NCI-H345 (cell line): ENCODE measurements at places on chromosomes 7 and 10.

DNA sequence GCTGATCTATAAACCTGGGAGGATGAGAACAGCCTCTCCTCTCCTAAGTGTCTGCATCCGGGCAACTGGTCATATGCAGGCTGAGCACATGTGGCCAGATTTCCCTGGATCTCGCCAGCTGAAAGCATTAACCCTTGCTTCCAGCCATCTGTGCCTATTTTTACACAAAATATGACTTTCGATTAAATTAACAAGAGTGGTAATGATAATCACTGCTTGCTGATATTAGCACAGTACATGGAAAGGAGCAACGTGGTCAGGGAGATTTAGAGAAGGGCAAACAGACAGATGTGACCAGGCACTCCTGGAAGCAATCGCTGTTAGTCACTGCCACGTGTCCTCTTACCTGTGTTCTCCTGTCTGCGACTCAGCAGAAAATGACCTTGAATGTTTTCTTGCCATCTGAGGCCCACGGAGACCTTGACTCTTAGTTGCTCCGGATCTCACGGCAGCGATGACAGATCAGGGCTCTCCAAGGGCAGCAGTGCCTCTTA, 59.5 kb upstream of the NPTX2 start:
- DNase-seq, result no peak

DNA sequence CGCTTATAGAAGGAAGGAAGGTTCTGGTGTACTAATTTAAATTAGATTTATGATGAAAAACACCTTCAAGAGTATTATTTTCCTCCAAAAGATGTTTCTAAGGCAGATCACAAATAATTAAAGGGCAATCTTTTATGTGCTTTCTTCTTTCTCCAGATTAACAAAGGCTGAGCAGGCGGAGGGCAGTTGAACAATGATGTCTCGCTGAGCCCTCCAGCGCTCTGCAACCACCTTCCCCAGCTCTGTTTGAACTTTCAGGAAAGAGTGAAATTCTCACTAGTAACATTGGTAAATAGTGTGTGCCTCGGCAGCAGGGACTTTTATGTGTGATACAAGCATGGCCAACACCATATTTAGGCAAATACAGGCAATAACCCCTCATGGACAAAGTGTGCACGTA, 379.1 kb upstream of the MKI67 start:
- no peak for DNase-seq

- no peak for DNase-seq
Measured at GRCh38 chr7:16929146-16929762, 47.5 kb upstream of the AGR3 start.

- no peak for DNase-seq
Measured at GRCh38 chr10:124436191-124436638, 13.6 kb downstream of the NKX1-2 start.

DNA sequence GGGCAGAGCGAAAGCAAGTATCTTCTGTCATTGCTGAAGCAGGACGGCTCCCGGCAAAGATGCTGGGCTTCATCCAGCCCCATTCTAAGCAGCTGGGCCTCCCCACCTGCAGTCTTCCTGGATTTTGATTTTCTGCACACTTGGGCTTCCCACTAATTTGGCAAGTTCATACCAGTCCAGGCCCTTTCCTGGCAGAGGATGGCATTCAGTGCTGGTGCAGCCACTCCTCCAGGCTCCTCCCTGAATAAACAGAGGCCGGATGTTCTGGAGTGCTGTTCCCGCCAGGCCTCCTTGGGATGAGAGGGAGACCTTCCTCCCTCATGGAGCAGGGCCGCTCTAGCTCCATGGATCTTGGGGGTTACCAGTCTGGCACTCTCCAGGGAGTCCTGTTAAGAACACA, 3.4 kb downstream of the BAG3 start:
- peak; percentile 10 for DNase-seq

DNA sequence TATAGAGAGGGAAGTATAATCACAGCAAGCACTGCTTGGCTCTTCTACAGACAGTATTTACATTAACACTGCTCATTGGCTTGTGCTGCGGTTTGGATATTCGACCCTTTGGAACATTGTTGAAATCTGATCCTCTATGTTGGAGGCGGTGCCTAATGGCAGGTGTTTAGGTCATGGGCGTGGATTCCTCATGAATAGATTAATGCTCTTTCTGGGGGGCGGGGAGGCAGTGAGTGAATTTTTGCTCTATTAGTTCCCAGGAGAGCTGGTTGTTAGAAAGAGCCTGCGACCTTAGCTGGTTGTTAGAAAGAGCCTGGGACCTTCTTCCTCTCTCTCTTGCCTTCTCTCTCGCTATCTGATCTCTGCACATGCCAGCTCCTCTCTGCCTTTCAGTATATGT, 77.3 kb upstream of the SVIL start:
- DNase-seq, result peak; percentile 92

DNA sequence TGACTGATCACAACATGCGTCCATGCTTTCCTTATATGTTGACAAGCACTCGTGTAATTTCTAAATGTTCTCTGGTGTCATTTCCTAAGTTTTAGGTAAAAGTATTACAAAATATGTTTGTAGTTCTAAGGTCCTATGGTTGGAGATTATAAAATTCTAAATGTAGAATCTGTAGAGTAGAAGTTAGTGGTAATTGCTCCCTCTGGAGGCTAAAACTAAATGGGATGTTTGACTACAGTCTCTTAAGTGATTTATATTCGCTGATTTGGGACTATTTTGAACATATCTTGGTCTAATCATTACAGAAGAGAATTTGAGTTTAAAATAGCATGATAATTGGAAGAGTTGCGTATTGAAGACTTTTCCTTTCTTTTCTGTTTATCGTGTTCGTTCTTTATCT, 74.1 kb downstream of the ZMYND11 start:
- no peak for DNase-seq

- no peak for DNase-seq
Measured at GRCh38 chr7:154287356-154287755, 235.2 kb downstream of the DPP6 start.

DNA sequence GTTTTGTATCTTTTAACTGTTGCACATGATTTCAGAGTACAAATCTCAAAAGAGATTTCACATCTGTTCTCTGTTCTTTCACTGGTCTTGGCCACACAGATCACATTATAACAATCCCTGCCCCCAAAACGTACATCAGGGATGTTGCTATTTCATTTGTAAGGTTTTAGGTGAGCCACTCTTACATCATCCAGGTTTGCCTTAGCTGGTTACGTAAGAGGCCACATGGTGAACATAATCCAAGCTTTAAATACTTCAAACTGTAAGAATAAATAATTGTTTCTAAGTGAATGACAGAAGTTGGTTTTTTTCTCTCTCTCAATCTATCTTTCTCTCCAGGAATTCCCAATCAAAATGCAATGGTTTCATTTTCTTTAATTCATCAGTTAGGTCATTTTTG, 245.9 kb upstream of the HGF start:
- DNase-seq, result no peak

GRCh38 chr7:42080841-42081586, 156.0 kb downstream of the GLI3 start:
- DNase-seq, result no peak

DNA sequence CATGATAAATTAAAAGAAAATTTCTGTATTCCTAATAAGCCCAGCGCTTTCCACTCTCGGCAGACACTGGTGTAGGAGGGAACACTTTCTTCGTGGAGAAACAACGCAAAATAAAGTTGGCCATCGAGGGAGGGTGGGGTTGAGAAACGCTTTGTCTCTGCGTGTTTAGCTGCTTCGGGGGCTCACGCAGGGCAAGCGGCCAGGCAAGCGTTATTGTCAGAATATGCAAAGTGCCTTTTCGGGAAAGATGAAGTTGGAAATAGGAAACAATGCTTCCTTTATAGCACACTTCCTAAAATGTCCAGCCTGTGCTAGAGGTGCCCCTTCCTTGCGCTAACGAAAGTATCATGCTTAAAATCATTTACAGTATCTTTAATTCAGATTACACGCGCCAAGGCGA, 1.9 kb upstream of the EBF3 start:
- no peak for DNase-seq
